ENCODE measurements at places on chromosomes 11 and 22.

DNA sequence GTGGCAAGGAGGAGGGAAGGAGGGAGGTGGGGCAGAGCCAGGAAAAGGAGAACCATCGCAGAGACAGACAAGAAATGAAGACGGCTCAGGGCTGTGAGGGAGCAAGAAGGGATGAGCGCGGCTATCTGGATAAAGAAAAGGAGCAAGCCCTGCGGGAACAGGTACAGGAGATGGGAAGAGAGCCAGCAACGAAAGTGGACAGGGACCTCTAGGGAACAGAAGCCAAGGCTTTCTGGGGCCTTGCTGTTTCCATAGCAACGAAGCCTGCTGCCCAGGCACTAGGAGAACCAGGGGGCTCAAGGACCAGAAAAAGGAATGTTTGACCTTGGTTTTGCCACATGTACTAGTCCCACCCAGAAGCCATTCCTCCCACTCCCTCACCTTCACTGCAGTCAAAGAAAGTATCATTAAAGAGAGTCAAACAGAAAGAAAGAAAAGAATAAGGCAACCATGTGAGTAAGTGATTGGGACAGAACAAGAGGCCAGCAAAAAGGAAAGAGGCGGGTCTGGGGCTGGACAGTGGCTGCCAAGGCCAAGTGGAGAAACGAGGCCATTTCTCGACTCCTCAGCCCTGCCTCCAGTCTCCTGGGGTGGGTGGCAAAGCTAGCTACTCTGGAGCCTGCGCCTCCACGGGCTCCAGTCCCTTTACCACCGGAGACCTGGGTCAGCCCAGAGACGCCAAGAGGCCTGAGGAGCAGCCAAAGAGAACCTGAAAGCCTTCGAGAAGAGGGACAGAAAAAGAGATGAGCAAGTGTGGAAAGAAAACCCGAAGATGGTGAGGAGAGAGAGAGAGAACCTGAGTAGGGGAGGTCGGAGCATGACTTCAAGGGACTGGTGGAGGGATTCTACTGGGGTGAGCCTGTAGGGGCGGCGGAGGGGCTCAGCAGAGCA lies 35.1 kb downstream of the NRXN2 start:
- DNase-seq = no peak

- DNase-seq = no peak
These were observed 13.8 kb downstream of the MRGPRF start for GRCh38 chr11:68999093-68999747.

DNA sequence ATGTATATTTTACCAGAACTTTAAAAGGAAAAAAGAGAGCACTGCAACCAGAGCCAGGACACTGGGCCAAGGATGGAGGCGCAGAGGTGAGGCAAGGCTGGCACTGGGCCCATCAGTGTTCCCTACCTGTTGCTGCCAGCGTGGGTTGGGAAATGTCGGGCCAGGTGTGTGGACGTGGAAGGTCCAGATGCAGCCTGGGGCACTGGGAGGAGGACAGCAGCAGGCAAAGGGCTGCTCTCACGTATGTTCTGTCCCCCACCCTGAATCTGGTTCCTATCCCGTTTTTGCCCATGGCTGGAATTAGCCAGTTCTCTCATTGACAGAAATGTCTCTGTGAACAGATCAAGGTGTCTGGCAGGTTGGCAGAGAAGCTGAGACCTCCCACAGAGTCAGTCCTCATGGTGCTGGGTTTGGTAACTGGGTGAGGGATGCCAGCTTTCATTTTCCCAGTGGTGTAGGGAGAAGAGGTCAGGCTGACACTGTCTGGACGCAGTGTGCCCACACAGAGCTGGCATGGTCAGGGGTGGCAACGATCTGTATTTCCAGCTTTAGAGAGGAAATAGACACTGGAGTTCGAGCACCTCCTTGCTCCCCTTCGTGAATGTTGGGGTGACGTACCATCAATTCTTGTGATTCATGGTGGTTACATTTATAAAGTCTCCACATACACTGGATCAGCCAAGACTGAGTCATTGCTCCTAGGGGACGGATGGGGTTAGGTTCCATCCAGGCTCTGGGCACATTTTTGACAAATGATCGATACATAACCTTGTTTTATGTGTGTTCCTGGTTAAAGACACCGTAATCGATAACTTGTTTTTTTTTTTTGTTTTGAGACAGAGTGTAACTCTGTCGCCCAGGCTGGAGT lies 4.3 kb upstream of the PNPLA3 start:
- DNase-seq = no peak

DNA sequence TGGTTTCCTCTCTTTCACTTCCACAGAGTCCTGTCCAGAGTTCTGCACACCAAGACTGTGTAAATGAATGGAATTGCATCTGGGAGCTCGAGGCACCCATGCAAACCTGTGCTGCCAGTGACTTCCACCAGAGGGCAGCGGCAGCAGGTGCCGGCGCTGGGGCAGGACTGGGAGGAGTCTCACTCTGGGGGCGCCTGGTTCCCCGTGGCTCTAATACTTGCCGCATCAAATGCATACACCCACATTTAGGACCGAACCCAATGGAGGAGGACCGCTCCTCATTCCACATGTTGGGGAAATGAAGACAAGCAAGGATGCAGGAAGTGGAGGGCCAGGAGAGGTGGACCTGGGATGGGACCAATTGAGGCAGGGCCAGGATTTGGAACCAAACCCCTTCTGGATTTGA lies 1.1 kb upstream of the CD6 start:
- peak; percentile 70 for DNase-seq

DNA sequence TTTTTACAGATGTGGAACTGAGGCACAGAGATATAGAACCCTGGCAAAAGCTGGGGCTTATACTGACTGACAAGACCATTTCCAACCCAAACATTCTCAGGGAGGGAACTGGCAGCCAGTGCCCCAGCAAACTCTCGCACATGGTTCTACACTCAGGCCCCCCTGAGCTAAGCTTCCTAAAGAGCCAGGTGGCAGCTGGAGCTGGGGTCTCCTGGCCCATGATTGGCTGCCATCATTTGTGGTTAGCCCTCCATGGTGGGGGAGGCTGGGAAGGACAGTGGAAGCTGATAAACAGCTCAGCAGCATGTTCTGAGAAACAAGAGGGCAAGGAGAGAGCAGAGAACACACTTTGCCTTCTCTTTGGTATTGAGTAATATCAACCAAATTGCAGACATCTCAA lies at the start of gene RAG1:
Gene RAG1, plus strand, starts transcription at position 314 of the 400 bp plus-strand sequence. CDS start 5,298 bp downstream, outside the sequence.
- no peak for DNase-seq

- DNase-seq = no peak
These were observed 63.1 kb downstream of the RAB30 start for GRCh38 chr11:83008581-83008923.

DNA sequence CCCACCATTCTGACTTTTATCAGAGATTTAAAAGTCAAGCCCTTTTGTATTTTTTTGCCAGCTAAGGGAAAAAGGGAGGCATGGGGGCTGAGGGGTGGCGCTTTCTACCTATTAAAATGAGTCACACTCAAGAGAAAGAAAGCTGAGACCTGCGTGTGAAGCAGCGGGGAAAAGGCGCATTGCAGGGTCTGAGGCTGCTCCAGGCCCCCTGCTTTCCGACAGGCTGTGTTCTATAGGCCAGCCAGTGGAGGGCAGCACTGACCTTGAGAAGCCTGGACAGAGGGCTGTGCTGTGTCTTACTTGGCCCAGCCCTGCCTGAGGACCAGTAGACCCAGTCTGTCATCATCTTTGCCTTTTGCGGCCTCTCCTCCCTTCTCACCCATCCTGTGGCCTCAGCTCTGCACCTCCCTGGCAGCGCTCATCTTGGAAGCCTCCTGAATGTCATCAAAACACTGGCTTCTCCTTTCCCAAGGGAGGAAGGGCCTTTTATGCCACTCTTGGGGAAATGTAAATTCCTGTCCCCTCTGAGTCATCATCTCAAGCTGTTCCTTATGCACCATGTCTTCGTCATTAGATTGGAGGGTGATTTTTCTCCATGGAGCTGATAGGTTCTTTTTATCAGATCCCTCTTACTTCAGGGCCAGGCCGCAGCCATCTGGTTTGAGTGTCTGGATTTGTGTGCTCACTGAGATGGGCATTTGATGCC lies 12.6 kb upstream of the MAPK8IP1 start:
- DNase-seq = peak; percentile 60

- DNase-seq = peak; percentile 66
These were observed 36.4 kb downstream of the PACSIN2 start for GRCh38 chr22:42978453-42979103.
